ENCODE measurements at places on chromosomes 11 and 22. TPM values are rescaled to one million over a fixed set of nuclear protein-coding genes. Genes with fewer than 3 reads are reported as not detected.

Gene ROM1
- 5.2 TPM for total RNA-seq

Gene LRRC51
- total RNA-seq: 6.8 TPM

DNA sequence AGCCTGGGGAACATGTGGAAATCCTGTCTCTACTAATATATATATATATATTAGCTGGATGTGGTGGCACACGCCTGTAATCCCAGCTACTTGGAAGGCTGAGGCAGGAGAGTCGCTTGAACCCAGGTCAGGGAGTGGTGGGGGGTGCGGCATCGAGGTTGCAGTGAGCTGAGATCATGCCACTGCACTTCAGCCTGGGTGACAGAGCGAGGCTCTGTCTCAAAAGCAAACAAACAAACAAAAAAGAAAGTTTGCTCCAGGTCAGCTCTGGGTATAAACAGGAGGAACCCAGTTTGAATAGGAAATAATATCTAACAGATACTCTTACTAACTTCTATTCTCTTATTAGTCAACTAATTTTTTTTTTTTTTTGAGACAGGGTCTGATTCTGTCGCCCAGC, 34.3 kb upstream of the CECR2 start:
- no peak for DNase-seq
- no peaks in the 10 kb centered on the region for H3K36me3 ChIP-seq
- no peaks in the 10 kb centered on the region for H3K27me3 ChIP-seq
- H3K4me3 ChIP-seq: no peak overlapping the region
- no peak overlapping the region for H3K27ac ChIP-seq
- no peaks in the 10 kb centered on the region for H3K4me1 ChIP-seq

DNA sequence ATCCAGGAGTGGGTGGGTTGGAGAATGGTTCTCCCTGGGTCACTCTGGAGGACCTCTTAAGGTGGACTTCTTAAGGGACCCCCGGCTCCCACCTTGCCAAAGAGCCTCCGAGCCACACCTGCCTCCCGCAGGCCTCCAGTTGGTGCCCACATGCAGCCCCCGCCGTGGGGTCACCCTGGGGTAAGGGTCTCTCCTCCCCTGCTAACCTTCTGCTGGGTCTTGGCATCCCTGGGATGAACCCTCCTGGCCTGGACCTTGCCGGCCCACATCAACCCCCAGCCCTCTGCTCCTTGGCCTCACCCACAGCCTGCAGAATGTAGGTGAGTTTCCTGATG, 12.5 kb upstream of the MUC6 start:
- no peak overlapping the region for H3K27ac ChIP-seq
- peak; percentile 60 for DNase-seq
- no peak overlapping the region for H3K4me3 ChIP-seq
- no peaks in the 10 kb centered on the region for H3K4me1 ChIP-seq
- H3K27me3 ChIP-seq: peaks cover 11% of the 10 kb centered on the region
- H3K36me3 ChIP-seq: no peaks in the 10 kb centered on the region

DNA sequence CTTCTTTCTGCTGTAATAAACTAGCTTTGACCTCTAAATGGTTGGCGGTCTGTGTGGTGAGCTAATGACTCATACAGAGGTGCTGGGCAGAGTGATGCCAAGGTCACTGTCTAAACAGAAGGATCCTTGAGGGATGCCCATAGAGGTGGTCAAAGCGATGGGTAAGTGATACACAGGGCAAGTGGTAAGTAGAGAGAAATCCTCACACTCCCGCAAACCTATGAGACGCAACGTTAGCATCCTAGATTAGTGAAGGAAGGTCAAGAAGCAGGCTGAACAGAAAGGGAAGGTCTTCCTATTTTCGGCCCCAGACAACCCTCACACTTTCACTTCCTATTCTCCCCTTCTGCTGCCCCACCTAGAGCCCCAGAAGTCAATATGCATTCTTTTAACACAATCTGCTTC, 65.6 kb upstream of the SESN3 start:
- no peak for DNase-seq
- H3K4me1 ChIP-seq: peaks cover 16% of the 10 kb centered on the region
- H3K27ac ChIP-seq: no peak overlapping the region
- H3K4me3 ChIP-seq: no peak overlapping the region
- H3K27me3 ChIP-seq: no peaks in the 10 kb centered on the region
- no peaks in the 10 kb centered on the region for H3K36me3 ChIP-seq

- no peak overlapping the region for H3K27ac ChIP-seq
- H3K4me3 ChIP-seq: no peak overlapping the region
Observed at GRCh38 chr22:21082248-21082647, 36.5 kb downstream of the LRRC74B start.

DNA sequence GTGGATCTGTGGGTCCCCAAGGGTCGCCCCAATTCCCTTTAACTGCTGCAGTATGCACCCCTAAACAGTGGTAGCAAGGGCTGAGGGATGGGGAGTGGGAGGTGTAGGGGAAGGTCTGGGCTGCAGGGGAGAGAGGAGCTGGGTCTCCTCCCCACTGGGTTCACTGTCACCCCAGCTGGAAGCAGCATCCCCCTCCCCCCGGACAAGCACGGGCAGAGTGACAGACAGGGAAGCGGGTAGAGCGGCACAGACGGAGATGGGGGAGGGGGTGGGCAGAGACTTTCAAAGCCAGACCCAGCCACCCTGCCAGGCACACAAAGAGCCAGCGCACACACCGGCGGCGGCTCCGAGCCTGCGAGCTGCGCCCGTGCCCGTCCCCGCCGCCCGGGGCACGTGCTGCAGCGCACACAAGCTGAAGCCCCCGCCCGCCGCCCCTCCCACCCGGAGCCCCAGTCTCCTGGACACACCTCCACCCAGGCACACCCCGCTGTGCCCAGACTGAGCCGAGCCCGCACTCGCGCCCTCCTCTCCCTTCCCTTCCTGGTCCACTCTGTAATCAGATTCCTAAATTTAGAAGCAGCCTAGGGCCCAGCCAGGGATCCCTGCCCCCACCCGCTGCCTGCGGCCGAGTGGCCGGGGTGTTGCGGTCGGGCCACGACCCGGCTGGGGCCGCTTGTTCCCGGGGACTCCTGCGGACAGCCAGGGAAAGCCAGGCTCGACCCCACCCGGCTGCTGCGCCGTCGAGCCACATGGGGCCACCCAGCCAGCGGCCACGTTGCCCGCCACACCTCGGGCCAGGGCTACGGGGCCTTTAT, 935 bp upstream of the RCOR2 start:
- H3K27ac ChIP-seq: peak overlapping the region; percentile 51
- no peaks in the 10 kb centered on the region for H3K36me3 ChIP-seq
- no peaks in the 10 kb centered on the region for H3K27me3 ChIP-seq
